Stimulated activated CD4-positive, alpha-beta T cell treated with anti-CD3 and anti-CD28 coated beads, Interleukin-2, amount 100 ng/mL, for 24 hours (primary cell): ENCODE measurements at places on chromosomes 2 and 18.

DNA sequence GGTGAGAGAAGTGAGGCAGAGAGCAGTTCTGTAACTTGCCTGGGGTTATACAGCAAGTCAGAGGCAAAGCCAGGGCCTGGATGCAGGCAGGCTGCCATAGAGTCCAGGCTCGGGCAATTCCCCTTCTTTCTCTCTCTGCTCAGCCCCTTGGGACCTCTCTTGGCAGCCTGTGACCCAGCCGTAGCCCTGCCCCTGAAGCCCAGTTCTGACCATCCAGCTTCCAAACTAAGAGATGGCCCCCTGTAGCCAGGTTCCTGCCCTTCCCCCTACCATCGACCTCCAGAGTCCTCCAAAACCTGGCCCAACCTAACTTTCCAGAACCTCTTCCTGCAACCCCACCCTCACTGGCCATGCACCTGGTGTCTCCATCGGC is 201.2 kb downstream of the CTIF start:
- no peak for DNase-seq

DNA sequence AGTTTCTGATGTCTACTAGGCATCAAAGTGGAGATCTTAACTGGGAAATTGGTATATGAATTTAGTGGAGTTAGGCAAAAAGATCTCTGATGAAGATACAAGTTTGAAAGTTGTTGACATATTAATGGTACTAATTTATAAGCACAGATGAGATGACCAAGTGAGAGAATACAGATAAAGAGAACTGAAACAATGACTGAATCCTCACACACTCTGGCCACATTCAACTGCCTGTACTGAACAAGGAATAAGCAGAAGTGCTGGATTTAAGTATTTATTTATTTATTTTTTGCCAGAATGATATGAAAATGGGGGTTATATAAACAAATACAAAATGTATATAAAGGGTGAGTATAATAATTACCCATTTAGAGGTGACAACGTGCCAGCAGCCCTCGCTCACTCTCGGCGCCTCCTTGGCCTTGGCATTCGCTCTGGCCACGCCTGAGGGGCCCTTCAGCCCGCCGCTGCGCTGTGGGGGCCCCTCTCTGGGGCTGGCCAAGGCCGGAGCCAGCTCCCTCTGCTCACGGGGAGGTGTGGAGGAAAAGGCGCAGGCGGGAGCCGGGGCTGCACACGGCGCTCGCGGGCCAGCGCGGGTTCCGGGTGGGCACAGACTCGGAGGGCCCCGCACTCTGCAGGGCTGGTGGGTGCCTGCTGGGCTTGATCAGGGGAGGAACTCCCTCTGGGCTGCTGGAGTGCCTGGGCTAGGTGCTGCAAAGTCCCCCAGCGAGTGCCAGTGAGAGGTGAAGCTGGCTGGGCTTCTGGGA is 1363.9 kb upstream of the CRIM1 start:
- no peak for DNase-seq

DNA sequence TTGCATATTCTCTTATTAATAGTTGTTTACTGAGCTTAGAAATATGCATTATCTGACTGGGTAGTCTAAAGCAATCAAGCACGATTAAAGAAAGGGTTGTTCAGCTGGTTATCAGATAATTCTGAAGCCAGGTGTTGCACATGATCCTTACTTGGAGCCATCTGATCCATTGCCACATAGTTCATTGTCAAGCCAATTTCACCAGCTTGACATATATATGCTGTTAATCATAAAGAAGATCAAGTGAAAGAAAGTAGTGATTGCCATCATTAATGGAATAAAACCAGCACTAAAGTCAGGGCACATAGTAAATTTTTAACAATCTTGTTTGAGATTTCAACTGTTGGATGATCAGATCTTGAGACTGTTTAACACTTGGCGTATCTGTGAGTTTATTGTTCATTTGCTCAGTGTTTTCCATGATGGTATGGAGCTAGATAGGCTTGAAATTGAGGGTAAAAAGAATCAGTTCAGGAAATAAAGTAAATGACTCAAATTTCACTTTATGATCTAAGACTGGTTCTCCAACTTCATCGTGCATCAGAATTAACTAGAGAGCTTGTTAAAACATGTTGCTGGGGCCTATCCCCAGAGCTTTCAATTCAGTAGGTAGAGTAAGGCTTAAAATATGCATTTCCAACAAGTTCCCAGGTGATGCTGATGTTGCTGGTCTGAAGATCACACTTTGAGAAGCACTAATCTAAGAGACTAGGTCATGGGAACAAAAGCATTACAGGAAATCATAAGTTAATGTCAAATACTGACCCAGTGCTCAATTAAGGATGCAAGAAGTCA is 539.6 kb downstream of the SATB2 start:
- no peak for DNase-seq

DNA sequence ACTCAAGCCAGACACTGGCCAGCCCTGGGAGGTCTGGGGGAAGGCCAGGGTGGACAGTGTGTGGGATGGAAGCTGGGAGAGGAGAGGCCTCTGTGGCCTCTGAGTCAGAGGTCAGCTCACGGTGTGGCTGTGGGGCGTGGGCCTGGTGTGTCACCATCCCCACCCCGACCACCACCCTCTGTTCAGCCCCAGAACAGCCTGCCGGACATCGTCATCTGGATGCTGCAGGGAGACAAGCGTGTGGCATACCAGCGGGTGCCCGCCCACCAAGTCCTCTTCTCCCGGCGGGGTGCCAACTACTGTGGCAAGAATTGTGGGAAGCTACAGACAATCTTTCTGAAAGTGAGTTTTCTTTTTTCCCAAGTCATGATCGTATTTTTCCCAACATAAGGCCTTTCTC is 110.5 kb downstream of the DYSF start:
- no peak for DNase-seq

DNA sequence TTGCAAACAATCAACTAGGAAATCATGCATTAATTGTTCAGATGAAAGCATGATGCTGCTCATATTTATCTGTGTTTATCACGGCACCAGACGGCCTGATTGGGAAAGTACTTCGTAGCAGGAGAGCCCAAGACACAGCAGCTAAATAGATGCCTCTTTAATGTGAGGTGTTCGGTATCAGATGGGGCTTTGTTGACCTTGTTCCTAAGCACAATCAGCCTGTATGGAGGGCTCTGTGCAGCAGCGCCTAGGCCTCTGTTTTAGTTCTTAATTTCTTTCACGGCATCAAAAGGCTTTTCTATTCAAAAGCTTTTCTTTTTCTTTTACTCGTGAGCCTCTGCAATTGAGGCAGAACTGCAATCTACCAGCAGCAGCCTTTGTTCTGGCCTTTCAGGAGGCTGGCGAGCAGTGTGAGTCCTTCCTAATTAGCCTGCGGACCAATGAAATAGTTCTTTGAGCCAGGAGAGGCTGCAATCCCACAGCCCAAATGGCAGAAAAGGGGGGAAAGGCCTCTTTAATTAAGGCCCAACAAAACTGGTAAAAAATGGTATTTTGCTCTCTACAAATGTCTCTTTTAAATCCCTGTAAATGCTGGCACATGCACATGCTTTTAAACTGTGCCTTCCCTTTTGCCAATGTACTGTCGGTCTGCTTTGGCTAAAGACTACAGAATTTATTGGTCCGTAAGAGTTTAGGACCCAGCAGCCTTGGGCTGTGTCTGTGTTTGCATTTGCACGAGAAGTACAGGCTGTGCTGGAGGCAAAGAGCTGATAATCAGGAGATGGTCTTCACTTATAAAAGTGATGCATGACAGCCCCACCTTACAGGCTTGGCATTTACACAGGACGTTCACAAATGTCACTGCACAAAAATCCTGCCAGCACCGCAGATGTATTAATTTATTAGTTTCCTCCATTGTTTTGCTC is 159.6 kb downstream of the RND3 start:
- no peak for DNase-seq

GRCh38 chr2:120804459-120804858 is 68.8 kb downstream of the GLI2 start:
- no peak for DNase-seq

DNA sequence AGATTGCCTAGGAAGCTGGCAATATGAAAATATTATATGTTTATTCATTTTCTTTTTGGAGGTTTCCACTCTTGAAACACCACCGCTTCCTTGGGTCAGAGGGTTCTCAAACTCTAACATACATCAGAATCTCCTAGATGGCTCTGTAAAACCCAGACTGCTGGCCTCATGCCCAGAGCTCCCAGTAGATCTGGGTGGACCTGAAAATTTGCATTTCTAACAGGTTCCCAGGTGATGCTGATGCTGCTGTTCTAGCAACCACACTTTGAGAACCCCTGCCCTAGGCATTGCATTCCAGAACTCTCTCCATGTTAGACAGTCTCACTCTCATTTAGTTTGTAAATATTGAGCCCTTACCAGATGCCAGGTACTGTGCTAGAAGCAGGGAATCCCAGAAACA is 139.4 kb downstream of the FAM210A start:
- DNase-seq = no peak

DNA sequence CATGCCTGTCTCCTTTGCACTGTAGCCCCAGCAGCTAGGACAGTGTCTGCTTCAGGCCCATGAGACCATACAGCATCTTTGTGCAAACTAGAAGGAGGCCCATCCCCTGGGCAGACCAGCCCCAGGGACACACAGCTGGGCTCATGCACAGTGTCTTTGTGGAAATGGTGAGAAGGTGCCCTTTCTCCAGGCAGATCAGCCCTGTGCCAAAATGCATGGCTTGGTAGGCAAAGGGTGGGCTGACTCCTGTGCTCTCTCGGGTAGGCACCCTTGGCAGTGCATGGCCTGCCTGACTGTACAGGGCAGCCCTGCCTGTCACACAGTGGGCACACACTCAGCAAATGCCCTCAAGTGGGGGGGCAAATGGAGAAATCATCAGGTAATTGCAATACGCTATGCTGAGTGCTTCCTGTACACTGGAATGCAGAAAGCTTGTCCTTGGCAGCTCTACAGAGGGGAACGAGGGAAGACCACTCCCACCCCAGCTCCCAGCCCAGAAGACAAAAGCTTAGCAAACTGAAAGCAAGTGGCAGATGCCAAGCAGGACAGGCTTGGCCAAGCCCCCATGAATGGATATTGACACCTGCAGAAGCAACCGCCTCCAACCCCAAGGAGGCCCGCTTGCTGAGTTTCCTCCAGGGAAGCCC is 21.6 kb downstream of the TNS1 start:
- DNase-seq = no peak

GRCh38 chr2:7703543-7704144 is 786.4 kb downstream of the RNF144A start:
- no peak for DNase-seq

DNA sequence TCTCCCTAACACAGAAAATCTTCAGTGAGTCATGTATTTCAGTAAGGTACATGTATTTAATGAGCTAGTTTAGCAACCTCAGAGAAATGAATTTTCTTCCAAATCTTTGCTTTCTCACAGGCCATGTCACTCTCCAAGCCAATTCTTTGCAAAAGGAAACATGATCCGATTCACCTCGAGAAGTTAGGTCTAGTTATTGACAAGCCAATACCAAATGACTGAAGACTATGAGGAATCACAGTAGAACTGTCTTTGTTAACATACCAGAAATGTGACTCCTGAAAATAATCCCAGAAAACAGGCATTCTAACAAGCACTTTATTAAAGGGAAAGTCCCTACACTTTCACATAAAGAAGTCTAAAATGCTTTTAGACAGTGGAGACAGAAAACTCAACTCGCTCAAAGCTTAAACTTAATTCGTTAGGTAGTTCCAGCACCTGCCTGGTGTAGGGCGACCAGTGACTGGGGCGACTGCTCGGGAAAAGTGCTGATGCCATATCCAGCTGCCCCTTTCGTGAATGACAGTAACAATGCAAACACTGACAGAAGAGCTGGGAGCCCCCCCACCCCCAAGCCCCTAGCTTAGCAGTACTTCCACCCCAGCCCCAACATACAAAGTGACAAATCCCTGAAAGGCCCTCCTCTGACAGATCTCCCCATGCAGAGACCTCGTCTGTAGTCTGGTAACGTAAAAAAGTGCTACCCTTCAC is 1.8 kb downstream of the MEMO1 start:
- DNase-seq = no peak

GRCh38 chr18:44943311-44943881 is 262.7 kb downstream of the SETBP1 start:
- DNase-seq = no peak

DNA sequence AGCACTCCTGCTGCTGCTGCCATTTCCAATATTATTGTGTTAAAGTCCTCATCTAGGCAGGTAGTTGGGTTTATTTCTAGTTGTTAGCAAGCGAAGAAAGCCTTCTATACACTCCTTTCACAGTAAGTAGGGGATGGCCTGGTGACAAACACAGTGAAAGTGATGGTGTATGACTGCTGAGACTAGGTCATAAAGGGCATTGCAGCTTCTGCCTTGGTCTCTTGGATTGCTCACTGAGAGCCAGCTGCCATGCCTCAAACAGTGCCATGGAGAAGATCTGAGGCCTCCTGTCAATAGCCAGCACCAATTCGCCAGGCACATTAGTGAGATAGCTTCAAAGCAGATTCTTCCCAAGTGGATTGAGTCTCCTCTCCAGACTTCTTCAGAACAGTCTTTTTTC is 27.6 kb upstream of the MSTN start:
- DNase-seq = no peak

DNA sequence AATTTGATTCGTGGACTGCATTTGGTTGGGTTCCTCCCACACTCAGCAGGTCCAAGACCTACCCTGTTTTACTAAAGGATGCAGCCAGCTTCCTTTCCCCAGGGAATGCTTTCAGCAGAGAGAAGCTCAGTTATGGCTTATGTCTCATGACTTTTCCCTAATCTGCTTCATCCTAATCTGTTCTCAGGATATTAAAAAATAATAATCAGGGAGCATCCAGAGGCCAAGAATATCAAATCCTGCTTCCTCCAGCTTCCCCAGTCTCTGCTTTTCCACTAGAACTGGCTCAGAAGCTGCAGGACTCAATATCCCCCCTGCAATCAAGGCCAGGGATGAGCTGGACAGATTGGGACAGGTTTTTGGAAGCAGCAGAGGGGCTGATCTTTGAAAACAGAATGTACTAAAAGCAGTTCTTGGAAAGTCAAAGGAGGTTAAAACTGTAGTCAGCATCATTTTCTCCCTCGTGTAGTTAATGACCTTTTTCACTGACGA is 326.9 kb upstream of the TNP1 start:
- DNase-seq = no peak

DNA sequence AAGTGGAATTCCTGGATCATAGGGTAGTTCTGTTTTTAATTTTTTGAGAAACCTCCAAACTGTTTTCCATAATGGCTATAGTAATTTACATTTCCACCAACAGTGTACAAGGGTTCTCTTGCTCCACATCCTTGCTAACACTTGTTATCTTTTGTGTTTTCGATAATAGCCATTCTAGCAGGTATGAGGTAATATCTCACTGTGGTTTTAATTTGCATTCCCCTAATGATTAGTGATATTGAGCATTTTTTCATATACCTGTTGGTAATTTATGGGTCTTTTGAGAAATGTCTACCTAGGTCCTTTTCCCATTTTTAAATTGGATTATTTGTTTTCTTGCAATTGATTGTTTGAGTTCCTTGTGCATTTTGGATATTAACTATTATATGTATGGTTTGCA is 39.6 kb downstream of the DIS3L2 start:
- no peak for DNase-seq
